ENCODE measurements at places on chromosomes 1 and 21.

DNA sequence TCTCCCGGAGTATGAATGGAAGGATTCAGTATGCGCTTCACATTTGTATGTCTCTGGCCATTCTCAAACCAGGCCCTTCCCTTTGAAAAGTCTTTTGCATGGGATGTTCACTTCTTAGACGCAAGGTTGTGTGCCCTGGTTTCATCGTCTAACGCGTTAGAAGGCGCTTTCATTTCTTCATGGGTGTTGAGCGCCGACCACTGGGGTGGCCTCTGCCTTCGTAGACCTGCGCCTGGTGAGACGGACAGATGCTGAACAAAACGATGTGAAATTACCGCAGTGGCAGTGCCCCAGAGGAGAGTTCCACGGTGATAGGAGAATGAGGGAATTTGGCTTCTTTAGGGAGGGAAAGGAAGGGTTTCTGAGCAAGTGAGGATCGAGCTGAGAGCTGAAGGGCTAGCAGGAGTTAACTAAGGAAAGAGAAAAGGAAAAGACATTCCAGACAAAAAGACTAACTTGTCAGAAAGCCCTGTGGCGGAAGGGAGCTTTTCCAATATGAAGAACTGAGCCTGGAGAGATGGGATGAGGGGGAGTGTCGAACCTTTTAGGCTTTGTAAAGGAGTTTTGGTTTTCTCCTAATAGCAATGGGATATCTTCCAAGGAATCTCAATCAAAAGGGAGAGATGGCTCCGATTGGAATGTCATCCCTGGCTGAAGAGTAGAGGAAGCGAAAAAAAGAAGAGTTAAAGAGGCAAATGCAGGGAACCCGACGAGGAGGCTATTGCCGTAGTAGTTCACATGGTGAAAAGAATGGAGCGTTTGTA is 951 bp downstream of the GGPS1 start:
- no peak for DNase-seq

GRCh38 chr1:105000793-105001192 is 1251.1 kb downstream of the AMY1C start:
- no peak for DNase-seq

GRCh38 chr21:38908537-38908936 is 102.8 kb downstream of the ETS2 start:
- no peak for DNase-seq

GRCh38 chr1:164937291-164937690 is 378.3 kb downstream of the PBX1 start:
- DNase-seq: no peak

- DNase-seq: no peak
Observed at GRCh38 chr1:54989968-54990810, 8.5 kb upstream of the BSND start.
